ENCODE measurements at places on chromosomes 7 and 10.

GRCh38 chr7:141366091-141366621, 185.1 kb upstream of the AGK start:
- DNase-seq: no peak

- DNase-seq: no peak
Measured at GRCh38 chr7:44154703-44155102, 13.6 kb upstream of the MYL7 start.

GRCh38 chr7:104111271-104111670, 96.5 kb downstream of the ORC5 start:
- DNase-seq: no peak

DNA sequence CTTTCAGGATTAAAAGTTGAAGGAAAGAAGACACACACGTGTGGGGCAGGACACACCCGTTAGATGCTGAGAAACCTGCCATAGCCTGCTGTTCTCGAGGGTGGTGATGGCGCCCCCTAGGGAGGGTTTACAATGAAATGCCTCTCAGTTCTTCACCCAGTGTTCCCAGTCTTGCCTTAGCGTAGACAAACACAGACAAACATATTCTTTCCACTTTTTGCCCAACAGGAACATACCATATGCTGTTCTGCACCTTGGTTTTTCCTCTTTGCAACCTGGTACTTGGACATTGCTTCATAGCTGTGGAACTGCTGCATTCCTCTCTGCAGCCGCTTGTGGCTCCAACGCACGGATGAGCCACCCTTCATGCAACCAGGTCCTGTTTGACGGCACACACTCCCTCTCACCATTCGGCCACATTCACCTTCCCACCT, 23.3 kb upstream of the HSPA12A start:
- DNase-seq: peak; percentile 33

GRCh38 chr10:59082249-59082648, 94.2 kb upstream of the PHYHIPL start:
- no peak for DNase-seq

DNA sequence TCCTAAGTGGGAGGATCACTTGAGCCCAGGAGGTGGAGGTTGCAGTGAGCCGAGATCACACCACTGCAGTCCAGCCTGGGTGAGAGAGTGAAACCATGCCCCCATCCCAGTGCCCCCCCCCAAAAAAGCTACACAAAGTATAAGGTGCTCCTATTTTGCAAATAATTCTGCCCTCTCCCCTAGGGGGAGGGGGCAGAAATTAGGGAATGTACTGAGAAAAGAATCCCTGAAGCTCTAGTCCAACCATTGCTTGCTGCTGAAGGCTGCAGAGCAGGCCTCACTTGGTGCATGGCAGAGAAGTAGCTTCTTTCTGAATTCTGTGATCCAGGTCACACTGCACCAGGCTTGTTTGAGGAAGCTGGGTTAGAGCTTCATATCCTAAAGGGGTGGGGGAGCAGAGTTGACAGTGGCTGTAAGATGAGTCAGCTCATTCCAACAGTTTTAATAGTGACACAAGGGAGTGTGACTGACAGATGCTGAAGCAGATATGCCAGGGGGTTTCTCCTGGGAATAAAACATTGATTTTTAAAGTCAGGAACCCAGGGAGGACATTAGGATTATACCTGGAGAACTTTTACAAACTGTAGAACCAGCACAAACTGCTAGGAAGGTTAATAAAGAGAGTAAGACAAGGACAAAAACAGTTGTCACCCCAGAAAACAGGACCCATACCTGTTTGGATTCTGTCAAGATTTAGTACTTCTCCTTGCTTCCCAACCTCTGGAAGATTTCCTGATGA, 32.8 kb upstream of the STRIP2 start:
- no peak for DNase-seq

GRCh38 chr7:2670171-2670570, 17.8 kb upstream of the AMZ1 start:
- DNase-seq: no peak

DNA sequence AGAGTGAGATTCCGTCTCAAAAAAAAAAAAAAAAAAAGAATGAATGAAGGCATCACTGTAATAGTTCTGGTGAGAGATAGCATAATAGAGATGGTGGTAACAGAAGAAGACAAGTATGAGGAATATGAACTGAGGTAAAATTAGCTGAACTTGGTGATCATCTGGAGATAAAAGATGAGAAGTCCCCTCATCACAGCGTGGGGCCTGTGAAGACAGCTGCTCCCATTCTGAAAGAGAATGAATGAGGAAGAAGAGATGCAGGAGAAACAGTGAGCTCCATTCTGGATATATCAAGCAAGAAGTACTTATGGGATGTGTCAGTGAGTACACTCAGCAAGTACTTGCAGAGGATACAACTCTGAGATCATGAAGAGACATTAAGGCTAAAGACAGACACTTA, 28.7 kb downstream of the ARMH3 start:
- DNase-seq: no peak
